Activated T-helper 9 cell treated with anti-CD3 and anti-CD28 coated beads, Interleukin-2, amount 50 U/mL, for 16 hours (primary cell): ENCODE measurements at places on chromosomes 4 and X.

GRCh38 chr4:130545596-130545995 lies 1449.6 kb downstream of the C4orf33 start:
- DNase-seq, result no peak

GRCh38 chr4:146108756-146109155 lies 66.8 kb upstream of the LSM6 start:
- no peak for DNase-seq

DNA sequence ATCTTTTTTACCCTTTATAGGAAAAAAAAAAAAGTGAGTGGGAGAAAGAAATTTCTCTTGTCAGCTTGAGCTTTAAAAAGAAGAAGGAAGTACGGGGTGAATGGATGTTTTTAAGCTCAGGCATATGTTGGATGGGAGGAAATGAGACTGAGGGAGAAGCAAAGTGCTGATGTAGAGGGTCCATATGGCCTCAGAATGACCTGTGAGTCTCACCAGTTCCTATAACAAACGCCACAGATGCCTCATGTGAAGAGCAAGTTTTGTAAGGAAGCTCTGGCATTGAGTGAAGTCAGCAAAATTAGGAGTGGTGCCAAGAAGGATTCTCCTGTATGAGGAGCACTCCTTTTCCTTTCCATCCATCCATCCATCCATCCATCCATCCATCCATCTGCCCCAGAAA lies 214.6 kb downstream of the PTTG2 start:
- no peak for DNase-seq

DNA sequence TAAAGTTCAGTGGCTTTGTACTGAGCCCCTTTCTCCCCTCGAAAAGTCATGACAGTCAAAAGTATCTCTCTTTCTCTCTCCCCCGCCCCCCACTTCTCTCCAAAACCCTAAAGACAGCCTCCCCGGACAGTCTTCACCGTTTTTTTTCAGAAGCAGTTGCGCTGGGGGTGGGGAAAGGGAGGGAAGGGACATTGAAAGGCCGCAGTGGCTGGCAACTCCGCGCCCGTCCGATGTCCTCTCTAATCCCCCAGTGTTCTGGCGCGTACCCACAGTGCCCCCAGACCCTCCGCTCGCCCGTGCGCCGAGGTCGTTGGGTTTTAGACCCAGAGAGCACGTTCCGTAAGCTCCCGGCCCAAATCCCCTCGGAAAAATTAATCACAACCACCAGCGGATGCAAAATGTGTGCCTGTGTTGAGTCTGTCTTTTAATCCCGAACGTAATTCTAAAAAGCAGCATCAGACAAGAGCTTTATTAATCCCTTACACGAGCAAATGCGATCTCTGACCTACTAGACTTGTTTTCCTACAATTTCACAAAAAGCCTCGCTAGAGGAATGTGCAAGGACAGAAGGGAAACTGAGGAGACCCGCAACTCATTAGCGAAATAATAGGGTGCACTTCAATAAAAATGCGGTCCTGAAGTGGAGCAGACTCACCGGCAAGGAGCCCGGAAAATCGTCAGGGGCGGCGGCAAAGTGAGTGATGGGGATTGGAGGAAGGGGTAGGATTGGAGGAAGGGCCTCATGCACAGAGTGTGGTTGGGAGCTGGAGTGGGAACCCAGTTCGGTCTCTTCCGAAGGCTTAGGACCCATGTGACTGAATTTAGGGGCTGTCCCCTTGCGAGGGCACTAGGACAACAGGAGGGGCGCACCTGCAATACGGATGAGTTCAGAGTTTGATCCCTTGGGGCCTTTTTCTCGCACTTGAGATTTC lies 12.2 kb upstream of the PRDM8 start:
- DNase-seq, result no peak

- DNase-seq, result no peak
Observed at GRCh38 chrX:100098660-100099375, 311.3 kb downstream of the PCDH19 start.

GRCh38 chrX:154818916-154819770 lies 13.9 kb upstream of the MPP1 start:
- DNase-seq, result no peak

DNA sequence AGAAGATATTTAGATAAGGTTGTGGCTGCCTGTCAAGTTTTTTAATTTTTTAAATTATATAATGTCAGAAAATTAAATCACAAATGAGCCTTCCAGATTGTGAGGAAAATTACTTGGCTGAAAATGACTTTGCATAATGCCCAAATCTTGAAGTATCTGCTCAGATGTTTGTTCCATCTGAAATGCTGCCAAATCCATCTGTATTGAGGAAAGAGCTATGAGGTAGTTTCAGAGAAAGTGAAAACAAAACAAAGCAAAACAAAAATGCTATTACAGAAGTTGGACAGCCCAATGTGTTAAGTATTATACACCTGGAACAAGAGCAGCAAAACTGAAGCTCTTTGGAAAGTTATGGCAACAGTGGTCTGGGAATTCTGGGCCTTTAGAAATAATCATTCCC lies 23.3 kb upstream of the GUCY1B1 start:
- no peak for DNase-seq

GRCh38 chrX:150227873-150228410 lies 135.2 kb upstream of the MAMLD1 start:
- DNase-seq, result no peak

DNA sequence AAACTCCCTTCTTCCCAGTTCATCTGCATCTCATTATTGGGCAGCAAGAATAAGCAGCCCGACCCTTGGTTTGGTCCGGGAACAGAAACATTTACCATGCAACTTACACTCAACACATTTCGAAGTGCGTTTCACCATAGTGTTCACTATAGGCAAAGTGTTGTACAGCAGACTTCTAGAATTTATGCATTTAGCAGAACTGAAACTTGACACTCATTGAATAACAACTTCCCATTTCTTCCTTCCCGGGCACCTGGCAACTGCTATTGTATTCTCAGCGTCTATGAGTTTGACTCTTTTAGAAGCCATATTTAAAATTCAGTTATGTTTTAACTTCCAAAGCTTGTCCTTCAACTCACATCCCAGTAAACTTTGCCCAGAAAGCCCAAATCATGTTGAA lies 840.6 kb downstream of the NLGN4X start:
- DNase-seq, result no peak

DNA sequence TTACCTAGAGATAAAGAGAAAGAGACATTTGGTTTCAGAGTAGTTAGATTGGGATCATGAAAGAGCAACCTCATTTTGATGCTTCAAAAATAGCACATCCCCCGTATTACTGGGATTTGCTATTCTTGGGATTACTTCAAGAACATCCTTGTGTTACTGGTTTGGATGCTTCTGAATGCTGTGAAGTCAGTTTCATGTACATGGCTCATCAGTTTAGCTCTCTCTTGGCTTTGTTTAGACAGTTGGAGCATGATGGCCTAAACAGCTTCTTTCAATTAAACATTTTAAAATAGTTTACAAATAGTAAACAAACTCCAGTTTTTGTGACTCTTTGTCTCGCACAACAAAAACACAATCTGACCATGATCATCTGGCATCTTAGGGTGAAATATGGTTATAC lies 23.9 kb downstream of the HTT start:
- no peak for DNase-seq

- DNase-seq, result no peak
Observed at GRCh38 chrX:39450234-39450977, 647.4 kb downstream of the BCOR start.

GRCh38 chr4:157832596-157832995 lies 340.2 kb downstream of the GASK1B start:
- DNase-seq, result no peak

GRCh38 chr4:154462081-154462810 lies 29.4 kb downstream of the DCHS2 start:
- DNase-seq, result no peak

GRCh38 chr4:55543858-55544257 lies 2.9 kb downstream of the CLOCK start:
- DNase-seq, result no peak

- no peak for DNase-seq
Observed at GRCh38 chr4:124487651-124488050, 224.9 kb downstream of the ANKRD50 start.

DNA sequence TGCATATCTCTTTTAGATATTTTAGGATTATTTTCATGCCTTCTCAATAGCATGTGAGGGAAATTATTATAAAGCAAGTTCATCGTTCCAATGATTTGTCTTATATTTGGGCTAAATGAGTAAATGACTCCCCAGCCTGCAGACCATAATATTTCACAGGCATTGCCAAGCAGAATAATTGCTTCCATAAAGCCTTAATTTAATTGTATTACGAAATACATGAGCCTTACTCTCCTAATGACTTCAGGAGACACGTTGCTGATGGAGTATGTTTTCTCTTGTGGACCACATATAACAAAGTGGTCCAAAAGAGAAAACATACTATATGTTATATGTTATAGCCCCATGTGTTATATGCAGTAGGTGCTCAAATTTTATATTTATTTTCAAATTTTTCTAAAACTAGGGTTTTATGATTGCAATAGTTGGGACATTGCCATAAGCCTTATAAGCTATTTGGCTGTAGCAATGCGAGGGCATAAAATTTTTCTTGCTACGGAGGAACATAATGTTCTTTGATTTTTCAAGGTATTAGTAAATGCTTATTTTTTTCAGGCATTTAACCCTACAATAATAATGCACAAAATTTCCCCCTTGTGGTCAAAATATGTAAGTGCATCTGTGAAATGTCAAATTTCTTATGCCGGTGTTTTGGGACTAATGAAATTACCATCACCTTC lies 26.2 kb upstream of the TMPRSS11D start:
- no peak for DNase-seq

GRCh38 chr4:1022051-1022738 lies 10.8 kb downstream of the FGFRL1 start:
- DNase-seq, result no peak

DNA sequence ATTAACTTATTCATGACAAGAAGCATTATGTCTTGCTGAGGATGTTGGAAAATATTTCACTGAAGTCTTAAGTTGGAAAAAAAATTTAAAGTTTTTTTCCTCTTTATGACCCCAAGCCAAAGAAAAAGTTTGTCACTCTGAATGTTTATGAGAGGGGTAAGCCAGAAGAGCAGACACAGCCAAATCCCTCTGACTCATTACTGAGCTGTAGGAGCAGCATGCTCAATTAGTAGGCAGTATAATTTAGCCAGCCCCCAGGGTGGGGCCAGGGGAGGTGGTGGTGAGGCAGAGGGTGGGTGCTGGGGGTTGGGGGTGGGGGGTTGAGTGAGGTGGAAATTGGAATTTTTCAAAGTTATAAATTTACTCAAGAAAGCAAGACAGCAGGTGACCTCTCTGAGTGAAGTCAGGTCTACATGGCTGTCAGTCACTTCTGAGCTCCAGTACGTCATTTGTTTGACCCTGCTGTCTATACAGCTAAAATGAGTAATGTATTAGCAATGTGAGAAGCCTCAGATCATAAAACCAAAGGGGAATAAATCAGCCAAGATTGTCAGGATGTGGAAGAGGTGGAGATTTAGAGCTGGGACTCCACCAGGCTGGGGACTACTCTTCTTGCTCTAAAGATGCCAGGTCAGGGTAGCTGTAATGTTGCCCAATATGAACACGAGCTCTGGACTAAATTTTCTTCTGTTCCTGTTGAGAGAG lies 98.8 kb upstream of the NDP start:
- DNase-seq, result no peak

- no peak for DNase-seq
Observed at GRCh38 chrX:118693843-118694242, 33.6 kb upstream of the IL13RA1 start.

DNA sequence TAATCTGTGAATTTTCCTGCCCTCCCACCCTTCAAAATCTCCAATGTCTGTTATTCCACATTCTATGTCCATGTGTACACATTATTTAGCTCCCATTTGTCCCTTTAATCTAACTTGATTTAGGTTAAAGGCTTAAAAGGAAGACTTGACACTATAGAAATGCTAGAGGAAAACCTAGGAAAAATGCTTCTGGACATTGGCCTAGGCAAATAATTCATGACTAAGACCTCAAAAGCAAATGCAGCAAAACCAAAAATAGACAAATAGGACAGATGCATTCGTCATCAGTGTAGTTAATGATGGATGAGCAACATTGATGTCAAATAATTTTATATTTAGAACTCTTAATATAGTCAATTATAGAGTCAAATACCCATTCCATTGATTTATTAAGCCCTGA lies 36.9 kb downstream of the INTU start:
- DNase-seq, result no peak

DNA sequence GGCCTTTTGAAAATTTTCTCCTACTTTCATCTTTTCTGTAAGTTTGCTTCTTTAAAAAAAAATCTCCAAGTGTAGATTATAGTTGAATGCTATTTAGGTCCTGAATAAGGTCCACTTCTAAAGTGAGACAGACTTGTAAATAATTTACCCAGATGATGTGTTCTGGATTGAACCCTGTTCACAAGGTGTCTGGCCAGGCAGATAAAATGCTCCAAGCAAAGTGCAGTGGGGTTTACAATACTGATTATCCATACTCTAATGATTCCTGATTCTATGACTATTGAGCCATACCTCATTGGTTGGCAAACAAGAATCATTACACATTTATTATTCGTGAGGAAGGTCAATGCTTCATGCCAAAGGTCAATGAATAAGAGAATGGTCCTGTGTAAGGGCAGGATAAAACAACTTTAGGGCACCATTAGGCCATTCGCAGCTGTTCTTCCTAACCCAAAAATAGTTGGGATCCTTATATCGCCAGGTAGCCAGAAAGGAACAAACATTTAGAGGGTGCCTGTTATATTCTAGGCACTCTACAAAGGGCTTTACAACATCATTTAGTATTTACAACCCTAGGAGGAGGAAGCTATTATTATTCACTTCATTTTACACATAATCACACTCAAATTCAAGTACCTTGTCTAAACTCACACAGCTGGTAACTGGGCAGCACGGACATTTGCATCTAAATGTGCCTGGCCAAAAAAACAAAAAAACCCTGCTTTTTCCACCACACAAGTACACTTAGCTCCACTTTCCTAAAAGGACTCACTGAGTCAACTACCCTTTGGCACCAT lies 18.6 kb upstream of the SAT1 start:
- no peak for DNase-seq
